ENCODE measurements at places on chromosomes 12 and 14.
A peak's percentile ranks its signal among the peaks of the same experiment; 100 is the strongest.

- DNase-seq, result no peak
These were observed 8.6 kb downstream of the ISCU start for GRCh38 chr12:108570743-108571608.

DNA sequence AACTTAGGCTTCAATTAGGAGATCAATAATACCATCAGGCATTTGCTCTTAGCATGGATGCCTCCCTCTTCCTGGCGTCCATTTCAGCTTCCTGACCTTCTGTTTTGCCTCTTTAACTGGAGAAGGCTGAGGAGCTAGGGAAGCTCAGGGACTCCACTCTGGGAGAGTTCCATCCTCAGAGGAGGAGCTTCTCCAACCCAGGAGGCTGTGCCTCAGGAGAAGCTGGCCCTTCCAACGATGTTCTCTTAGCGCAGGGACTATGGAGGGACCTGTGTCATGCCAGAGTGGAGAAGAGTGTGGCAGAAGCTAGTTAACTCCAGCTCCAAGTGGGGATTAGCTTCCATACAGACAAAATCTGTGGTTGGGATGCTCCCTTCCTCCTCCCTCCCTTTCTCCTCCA lies 58.0 kb downstream of the KCNA5 start:
- DNase-seq, result no peak

- DNase-seq, result no peak
These were observed 111.5 kb downstream of the SRGAP1 start for GRCh38 chr12:63955831-63956666.

GRCh38 chr14:36844443-36845195 lies 183.0 kb downstream of the PAX9 start:
- no peak for DNase-seq

DNA sequence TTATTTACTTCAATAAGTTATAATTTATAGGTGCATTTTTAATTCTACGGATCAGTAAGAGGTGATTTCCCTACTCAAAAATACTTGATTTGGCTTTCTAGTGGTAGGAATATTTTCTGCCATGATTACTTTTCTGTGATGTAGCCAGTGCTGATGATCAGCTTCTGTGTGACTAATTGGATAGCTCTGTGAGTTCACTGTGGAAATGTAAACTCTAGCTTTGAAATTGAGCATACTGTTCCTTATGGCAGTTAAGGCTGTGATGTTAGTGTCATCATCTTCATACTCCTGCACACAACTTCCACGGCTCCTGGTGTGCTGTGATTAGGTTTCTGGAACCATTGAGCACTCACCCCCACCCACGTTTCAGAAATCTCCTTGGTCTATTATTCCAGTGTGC lies 48.2 kb downstream of the PLEKHA5 start:
- DNase-seq, result no peak

GRCh38 chr12:66863276-66863675 lies 184.4 kb upstream of the GRIP1 start:
- no peak for DNase-seq

- no peak for DNase-seq
These were observed 42.9 kb downstream of the IGF1 start for GRCh38 chr12:102437511-102437910.

GRCh38 chr12:74983917-74984316 lies 225.7 kb downstream of the KCNC2 start:
- DNase-seq, result no peak

DNA sequence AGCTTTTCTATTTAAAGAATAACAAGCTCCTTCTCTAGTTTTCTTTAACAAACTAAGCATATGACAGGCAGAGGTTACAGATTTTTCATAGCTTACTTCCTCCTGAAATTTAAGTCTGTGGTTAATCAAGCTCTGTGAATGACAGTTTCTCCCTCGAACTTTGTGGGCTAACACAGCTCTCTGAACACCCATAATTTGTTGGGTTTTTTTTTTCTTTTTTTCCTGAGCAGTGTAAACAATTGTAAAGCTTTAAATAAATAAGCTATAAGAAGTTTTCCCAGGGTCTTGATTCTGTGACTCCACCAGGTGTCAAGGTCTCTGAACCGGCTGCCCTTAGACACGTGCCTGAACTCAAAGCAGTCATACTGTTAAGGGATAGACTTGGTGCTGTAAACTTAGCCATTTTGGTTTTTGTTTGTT lies 128.1 kb upstream of the AMIGO2 start:
- DNase-seq, result no peak

DNA sequence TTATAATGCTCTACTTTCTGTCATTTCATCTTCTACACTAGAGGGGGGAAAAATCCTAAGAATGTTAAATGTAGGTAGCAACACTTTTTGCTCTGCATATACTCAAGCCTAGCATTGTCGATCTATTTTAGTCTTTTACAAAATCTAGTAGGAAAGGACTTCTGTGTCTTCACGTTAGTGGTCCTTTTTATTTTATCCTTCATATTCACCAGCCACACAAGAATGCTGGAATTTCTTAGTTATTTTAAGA lies 253.0 kb upstream of the FLRT2 start:
- no peak for DNase-seq

DNA sequence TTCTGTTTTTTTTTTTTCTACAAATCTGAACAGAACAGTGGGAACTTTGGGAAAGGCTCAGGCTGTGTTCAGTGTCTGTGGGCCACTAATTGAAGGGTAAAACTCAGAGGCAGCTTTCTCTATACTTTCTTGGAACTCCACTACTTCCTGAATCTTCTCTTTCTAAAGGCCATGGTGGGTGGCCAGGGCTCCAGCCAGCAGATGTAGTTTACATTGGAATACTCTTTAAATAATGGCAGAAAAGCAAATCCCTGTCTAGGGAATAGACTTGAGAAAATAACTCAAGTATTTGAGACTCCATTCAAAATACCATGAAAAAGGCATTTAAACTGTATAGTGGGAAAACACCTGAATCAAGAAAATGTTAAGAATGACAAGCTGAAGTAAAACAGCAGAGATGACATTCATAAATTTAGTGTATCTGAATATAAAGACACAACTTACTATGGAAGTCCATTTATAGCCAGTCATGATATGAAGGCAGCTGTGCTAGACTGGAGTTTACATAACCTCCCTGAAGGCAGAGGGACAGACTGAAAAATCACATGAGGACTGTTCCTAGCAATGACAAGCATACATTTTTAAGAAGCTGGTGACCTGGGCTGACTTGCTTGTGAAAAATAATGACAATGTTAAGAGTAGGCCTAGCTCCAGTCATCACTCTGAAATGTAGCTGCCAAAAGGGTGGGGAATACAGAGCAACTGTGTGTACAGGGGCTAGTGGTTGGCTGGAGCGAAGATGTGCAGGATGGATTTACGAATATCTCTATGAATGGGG lies 168.6 kb downstream of the STXBP6 start:
- no peak for DNase-seq

DNA sequence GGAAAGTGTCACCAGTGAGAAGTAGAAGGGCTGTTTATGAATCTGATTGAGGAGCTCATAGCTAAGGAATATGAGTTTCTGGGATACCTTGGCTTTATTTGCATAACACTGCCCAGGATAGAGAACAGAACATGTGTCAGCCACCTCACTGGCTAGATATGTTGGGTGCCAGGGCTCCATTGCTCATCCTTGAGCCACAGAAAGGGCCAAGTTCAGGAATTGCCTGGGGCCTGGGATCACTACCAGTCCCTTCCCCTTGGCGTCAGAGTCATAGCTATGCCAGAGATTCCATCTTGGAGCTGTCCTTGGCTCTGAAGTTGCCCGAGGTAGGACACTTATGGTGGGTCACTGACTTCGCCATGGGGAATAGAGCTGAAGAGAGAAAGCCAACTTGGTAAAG lies 49.0 kb downstream of the IFT43 start:
- no peak for DNase-seq

- DNase-seq, result no peak
These were observed 388.5 kb downstream of the TMEM121 start for GRCh38 chr14:105914738-105915385.

DNA sequence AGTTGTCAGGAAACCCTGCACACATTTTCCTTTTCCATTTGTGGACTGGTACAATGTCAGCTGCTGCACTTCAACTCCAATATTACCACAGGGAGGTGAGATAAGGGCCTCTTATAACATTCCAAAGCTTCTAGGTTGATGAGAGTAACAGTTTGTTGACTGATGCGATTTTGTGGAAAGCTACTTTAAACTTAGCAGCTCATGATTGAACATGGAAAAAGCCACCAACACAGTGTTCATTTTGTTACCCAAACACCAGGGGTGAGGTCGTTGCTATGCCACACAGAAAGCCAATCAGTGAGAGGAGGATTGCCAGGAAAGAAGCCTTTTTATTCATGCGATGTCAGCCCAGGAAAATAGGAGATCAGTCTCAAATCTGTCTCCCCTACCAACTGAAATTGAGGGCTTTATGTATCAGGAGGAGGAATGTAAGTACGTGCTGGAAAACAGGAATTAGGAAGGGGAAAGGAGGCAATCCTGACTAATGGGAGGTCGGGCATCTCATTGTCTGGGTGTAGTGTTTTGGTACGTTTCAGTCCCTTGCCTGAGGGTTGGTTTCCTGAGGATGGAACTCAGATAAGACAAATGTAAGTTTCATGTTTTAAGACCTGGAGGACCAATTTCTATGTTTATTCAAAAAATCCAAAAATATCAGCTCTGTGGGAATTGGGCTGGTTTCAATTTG lies 92.7 kb upstream of the PLEKHA5 start:
- no peak for DNase-seq

DNA sequence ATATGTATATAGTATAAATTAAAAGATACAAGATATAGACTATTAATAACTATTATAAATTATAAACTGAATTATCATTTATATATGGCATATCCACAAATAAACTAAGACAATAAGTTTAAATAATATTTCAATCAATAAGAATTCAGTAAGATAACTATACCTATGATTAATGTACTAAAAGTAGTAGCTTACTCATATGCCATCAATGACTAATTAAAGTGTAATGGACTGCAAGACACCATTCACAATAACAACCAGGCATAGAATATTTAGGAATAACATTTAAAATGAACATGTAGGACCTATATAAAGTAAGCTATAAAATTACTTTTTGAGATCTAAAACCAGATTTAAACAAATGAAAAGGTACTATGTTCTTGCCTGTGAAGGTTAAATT lies 18.8 kb downstream of the KCNC2 start:
- DNase-seq, result no peak

- no peak for DNase-seq
These were observed 2.5 kb upstream of the GPATCH2L start for GRCh38 chr14:76149196-76149595.

- DNase-seq, result no peak
These were observed 48.3 kb upstream of the PLEKHG6 start for GRCh38 chr12:6262211-6262610.

DNA sequence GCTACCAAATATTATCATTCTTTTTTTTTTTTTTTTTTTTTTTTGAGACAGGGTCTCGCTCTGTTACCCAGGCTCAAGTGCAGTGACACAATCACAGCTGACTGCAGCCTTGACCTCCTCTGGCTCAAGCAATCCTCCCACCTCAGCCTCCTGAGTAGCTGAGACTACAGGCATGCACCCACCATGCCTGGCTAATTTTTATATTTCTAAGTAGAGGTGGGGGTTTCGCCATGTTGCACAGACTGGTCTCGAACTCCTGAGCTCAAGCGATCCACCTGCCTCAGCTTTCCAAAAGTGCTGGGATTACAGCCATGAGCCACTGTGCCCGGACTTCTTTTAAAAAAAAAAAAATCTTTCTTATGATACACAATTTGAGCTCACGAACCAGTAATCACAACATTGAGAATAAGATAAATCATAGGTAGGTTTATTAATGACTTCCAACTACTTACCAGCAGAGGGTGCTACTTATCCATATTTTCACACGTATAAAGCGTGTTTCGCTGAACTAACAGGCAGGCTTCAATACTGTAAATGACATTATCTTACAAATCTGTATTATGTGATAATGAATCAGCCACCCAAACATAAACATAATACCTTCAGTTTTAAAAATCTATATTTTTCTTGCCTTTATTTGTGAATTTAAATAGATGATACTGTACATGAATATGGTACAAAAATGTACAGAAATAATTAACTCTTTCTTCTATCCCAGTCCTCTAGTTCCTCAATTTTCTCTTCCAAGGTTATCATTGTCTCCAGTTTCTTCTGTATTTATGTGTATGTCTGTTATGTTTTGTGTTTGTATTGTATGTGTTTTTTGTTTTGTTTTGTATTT lies 42.5 kb upstream of the BCAT1 start:
- no peak for DNase-seq

DNA sequence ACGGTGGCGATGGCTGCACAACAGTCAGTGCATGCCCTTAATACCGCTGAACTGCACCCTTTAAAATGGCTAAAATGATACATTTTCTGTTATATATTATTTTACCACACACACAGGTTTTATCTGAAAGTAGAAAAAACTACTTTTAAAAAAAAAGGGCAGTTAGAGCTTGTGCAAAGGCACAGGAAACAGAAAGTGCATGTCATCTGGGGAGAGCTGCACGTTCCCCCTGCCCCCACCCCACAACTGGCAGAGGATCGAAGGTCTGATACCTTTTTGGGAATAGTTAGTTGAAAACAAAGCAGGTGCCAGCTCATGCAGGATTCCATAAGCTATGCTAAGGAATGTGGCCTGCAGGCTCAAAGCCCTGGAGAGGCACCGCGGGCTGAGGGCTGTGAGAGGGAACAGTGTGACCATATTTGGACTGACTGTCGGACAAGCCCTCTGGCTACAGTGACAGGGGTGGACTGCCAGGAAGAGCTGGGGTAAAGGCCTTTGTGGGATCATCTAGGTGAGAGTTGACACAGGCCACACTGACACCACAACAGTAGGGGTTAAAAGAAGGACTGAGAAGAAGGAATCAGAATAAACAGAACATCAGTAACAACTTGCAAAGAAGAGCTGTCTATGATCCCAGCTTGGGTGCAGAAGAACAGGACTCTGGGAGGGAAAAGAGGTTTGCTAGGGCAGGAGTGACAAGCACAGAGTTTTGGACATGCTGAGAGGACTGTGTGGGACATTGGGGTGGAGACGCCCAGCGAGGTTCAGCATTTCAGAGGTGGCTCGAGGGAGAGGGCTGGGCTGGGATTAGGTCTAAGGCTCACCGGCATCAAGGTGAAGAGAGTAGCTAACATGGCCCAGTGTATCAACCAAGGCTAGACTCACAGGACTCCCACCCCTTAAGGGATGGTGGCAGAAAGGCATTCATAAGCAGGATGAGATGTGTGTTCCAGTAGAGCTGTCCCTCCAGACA lies 54.6 kb downstream of the ACTN1 start:
- DNase-seq, result no peak

DNA sequence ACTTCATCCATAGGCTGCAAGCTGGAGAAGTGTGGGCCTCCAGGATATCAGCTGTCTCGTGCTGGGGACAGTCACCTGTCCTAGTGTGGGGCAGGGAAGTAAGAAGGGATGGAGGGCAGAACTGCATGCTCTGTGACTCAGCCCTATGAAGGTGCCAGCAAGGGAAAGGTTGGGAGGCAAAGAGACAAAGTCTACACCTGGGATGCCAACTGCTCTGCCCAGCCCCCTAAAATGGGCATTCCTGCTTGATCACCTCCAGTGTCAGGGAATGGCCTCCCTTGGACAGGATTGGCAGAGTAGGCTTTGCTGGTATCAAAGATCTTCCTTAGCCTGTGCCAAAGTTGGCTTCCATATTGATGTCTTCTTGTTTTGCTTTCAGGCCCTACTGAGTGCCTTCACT lies 335.0 kb downstream of the BCL11B start:
- no peak for DNase-seq

GRCh38 chr12:131941116-131941986 lies 8.4 kb upstream of the EP400 start:
- DNase-seq, result no peak

- peak; percentile 45 for DNase-seq
These were observed 51.1 kb upstream of the CRACR2A start for GRCh38 chr12:3803865-3804472.

Data from stimulated activated CD4-positive, alpha-beta T cell treated with anti-CD3 and anti-CD28 coated beads, Interleukin-15, amount 100 ng/mL, for 48 hours (primary cell).